ENCODE measurements at places on chromosomes 1 and 21.

GRCh38 chr1:21930629-21931170 is 6.4 kb downstream of the HSPG2 start:
- DNase-seq, result no peak

DNA sequence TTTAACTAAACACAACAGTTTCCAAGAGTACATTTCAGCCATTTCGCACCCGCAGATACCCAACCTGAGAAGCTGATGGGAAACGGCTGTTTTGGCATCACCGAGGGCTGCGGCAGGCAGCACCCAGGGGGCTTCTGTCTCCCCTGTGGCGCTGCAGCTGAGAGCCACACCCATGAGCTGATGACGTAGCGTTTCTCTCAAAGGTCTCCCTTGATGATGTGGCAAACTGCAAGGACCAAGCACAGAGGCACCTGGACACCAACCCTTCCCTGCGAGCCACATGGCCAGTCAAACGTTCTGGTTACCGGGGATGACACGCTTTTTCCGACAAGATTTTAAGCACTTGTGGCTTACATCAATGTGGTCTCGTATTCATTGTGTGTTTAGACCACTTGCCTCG is 150.8 kb upstream of the ERG start:
- DNase-seq, result no peak

- DNase-seq, result no peak
These were observed 44.7 kb downstream of the ETS2 start for GRCh38 chr21:38850277-38850951.

- DNase-seq, result no peak
These were observed 409.8 kb downstream of the MATN1 start for GRCh38 chr1:30313584-30313983.

- no peak for DNase-seq
These were observed 158.8 kb downstream of the TOMM20 start for GRCh38 chr1:234969581-234970400.

DNA sequence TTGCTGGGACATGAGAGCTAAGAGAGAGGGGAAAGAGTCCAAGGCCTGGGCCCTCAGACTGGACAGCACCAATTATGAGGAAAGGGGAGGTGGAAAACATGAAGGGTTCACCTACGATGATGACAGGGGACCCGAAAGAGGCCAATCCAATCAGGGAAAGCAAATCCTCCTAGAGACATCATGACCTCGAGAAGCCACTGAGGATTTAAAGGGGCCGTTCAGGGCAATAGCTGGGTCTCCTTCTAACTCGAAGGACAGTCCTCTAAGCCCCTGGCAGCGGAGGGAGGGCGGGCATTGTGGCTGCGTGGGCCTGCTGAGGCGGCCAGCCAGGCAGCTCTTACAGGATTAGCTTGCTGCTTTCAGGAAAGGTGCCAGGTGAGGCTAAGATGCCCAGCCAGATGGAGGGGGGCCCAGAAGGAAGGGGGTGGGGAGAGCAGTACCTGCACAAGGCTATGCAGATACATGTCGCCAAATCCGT is 7.4 kb downstream of the MEF2D start:
- no peak for DNase-seq

All from neuronal stem cell (in vitro differentiated cells).